NCI-H1930 (cell line): ENCODE measurements at places on chromosomes 6 and 20.

DNA sequence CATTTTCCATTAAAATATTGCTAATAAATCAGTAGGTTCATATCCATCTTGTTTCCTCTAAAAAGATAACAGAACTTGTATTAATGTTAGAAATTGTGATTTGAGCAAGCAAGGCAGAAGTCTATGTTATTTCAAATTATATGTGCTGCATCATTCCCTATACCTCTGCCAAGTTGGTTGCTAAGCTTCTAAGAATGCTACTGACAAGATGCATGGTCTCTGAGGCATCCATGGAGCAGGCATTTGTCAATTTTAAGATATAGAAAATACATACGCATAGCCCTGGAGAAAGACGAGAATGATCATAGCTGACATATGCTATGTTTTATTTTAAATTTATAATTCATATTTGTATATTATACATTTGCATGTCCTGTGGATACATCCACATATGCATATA lies 168.3 kb upstream of the THEMIS start:
- DNase-seq = no peak

GRCh38 chr6:127164036-127164435 lies 45.6 kb downstream of the RSPO3 start:
- DNase-seq = no peak

GRCh38 chr6:56691286-56691595 lies 48.6 kb upstream of the DST start:
- no peak for DNase-seq

GRCh38 chr6:42441697-42442081 lies 10.0 kb downstream of the TRERF1 start:
- DNase-seq = no peak

DNA sequence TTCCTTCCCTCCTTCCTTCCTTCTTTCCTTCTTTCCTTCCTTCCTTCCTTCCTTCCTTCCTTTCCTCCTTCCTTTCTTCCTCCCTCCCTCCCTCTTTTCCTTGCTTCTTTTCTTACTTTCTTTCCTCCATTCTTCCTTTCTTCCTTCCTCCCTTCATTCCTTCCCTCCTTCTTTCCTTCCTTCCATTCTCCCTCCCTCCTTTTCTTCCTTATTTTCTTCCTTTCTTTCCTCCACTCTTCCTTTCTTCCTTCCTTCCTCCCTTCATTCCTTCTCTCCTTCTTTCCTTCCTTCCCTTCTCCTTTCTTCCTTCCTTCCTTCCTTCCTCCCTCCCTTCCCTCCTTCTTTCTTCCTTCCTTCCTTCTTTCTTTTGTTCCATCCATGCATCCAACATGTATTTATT lies 35.1 kb upstream of the EDN3 start:
- no peak for DNase-seq

GRCh38 chr6:21404577-21404976 lies 189.0 kb upstream of the SOX4 start:
- DNase-seq = no peak

GRCh38 chr6:25629198-25629576 lies 22.8 kb upstream of the SCGN start:
- peak; percentile 90 for DNase-seq

GRCh38 chr6:24566020-24566767 lies 71.4 kb downstream of the ALDH5A1 start:
- DNase-seq = no peak

DNA sequence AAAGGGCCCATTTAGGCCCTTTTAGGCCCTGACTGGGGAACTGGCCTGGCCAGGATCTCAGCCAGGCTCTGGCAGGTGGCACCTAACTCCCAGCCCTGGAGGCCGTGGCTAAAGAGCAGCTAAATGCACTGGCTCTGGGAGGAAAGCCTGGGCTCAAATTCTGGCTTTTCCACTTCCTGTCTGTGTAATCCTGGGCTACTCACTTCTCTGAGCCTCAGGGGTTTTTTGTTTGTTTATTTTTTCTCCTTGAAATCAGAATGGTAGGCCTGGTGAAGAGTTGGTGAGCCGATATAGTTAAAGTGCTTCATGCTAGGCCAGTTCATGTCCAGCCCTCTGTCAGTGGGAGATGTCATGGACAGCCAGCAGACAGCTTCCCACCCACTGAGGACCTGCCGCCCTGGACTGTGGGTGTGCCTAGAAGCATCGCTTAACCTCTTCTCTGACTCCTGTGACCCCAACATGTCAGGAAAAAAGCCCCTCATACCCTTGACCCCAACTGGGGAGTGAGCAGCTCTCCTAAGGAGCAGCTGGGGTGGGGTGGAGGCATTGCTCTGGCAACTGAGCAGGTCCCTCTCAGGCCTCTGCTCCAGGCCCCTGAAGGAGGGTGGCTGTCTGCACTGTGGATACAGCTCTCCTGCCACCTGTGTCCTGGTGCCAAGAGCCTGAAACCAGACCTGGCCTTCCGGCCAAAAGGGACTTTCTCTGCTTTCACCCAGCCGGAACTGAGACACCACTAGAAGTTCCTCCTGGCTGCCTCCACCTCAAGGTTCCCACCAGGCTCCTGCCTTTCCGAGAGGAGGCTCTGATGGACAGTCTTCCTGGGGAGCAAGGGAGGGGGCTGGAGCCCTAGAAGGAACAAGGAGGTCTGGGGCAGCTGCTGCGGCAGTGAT lies 57.2 kb upstream of the MYL9 start:
- no peak for DNase-seq

GRCh38 chr20:38538789-38539188 lies 42.2 kb upstream of the ADIG start:
- DNase-seq = no peak

- DNase-seq = no peak
Observed at GRCh38 chr20:38162149-38162548, 2.9 kb downstream of the TGM2 start.

GRCh38 chr6:134063966-134064445 lies 11.6 kb upstream of the SLC2A12 start:
- peak; percentile 54 for DNase-seq

DNA sequence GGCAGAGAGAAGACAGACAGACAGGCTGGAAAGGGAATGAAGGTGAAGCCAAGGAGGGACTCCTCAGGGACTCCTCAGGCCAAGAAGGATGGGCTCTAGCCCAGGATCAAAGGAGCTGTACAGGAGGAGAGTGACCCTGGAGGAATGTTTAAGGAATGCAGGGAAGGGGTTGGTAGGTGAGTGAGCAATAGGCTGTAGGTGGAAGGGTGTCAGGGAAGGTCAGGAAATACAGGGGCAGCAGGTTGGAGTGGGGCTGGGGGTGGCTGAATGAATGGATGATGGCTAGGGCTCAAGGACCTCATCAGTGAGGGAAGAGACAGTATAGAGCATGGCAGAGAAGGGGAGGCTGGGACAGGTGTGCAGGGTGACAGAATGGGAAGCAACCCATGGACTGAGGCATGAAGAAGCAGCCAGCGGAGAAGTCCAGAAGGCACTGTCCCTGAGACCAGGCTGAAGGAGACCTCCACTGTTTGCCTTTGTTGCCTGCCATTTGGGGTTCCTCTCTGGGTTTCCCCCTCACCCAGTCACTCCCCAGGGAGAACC lies 13.2 kb downstream of the SYNGAP1 start:
- DNase-seq = no peak

- DNase-seq = no peak
Observed at GRCh38 chr6:97392735-97393134, 109.7 kb upstream of the MMS22L start.

DNA sequence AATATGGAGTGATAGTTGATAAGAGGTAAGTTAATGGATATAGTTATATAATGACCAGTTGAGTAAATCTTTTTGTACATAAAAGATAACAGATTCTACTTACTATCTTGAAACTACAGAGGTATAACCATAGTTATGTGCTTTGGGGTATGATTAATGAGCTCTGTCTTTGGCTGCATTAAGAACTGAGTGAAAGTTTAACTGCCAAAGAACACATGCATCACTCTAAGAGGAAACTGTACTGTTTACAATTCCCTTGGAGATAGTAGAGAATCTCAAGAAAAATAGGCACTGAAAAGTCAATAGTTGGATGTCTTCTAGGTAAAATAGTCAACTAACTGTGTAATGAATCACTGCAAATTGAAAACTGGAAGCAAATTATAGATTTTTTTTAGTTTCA lies 1129.5 kb downstream of the EPHA7 start:
- no peak for DNase-seq

GRCh38 chr6:6592826-6593475 lies 4.4 kb downstream of the LY86 start:
- DNase-seq = no peak

GRCh38 chr6:164164876-164165275 lies 750.4 kb downstream of the QKI start:
- DNase-seq = no peak

DNA sequence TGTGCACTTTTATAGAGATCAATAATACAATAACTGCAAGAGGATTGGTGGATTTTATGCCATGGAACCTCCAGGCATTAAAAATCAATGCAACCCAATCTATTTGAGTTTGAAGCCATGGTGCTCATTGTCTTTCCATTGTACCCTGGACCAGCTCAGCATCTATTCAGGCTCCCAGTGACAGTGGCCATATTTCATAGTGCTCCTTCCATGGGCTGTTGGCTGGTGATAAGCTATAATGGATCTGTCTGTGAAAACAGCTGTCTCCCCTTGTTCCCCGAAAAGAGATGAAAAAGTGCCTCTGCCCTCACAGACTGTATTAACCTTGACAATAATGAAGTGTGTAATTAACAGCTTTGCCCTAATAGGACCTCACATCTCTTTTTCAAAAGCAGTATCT lies 74.3 kb downstream of the LAMP5 start:
- no peak for DNase-seq

DNA sequence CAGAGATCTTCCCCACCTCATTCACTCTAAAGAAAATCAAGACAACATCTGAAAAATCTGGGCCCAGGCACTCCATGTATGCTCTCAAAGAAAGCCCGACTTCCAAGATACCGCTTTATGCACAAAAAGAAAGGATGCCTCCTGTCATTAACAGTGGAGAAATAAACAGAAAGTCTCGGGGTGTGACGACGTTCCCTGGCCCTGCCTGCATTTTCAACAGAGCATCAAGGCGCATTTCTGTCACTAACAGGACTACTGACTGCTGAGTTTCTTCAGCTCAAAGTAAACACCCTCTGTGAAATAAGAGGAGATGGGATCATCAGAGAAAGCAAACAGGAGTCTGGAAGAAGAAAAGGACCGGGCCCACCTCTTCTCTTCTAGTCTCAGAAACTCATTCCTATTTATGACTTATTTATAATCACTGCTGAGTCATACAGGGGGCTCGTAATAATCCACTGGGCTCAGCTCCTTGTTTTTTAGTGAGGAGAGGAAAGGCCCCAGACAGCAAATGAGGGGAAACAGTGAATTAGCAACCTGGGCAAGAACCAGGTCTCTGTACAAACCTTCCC lies 99.7 kb downstream of the ZMYND8 start:
- DNase-seq = no peak

GRCh38 chr6:162468326-162468725 lies 259.2 kb downstream of the PRKN start:
- no peak for DNase-seq

DNA sequence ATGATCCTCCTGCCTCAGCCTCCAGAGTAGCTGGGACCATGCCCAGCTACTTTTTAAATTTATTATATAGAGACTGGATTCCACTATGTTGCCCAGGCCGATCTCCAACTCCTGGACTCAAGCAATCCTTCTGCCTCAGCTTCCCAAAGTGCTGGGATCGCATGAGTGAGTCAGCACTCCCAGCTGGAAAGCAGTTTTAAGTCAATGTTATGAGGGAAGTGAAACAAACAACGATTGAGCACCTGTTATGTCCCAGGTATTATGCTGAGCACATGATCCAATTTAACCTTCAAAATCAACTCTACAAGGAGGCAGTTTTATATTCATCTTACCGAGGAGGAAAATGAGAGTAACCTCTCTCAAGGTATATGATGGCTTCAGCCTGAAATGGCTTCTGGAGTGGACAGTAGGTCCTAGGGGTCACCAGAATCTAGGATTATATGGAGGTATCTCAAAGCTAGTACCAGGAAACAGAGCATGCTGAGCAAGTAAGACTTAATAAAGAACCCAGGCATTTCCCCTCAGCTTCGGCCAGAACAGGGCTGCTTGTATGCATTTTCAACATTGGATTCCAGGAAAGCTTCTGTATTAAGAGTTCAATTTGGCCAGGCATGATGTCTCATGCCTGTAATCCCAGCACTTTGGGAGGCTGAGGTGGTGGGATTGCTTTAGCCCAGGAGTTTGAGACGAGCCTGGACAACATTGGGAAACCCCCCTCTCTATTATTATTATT lies 55.0 kb downstream of the EDN1 start:
- no peak for DNase-seq

GRCh38 chr20:39698752-39699151 lies 736.6 kb downstream of the DHX35 start:
- DNase-seq = no peak

DNA sequence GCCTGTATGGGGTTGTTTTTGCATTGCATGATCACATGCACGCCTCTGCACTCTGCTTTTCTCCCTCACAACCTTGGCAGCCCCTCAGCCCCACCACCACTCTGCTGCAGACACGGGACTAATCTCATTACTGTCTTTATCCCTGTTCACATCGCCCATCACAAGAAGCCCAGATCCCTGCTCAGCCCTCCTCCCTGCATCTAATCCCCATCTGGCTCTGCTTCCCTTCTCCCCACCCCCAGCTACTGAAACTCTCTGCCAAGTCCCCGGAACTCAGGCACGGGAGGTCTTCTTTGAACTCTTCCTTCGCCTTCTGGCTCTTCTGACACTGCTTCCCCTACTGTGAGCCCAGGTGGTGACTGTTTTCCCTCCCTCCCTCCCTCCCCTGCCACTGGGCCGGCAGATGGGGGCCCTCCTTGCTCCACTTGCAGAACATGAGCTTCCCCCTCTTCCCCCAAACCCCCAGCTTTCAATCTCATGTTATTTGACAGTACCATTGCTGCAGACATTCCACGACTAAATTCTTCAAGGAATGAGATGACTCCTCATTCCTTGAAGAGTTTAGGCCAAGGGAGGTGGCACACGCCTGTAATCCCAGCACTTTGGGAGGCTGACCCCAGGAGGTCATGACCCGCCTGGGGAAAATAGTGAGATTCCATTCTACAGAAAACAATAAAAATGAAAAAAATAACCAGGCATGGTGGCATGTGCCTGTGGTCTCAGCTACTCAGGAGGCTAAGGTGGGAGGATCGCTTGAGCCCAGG lies 21.9 kb upstream of the TULP1 start:
- DNase-seq = no peak

DNA sequence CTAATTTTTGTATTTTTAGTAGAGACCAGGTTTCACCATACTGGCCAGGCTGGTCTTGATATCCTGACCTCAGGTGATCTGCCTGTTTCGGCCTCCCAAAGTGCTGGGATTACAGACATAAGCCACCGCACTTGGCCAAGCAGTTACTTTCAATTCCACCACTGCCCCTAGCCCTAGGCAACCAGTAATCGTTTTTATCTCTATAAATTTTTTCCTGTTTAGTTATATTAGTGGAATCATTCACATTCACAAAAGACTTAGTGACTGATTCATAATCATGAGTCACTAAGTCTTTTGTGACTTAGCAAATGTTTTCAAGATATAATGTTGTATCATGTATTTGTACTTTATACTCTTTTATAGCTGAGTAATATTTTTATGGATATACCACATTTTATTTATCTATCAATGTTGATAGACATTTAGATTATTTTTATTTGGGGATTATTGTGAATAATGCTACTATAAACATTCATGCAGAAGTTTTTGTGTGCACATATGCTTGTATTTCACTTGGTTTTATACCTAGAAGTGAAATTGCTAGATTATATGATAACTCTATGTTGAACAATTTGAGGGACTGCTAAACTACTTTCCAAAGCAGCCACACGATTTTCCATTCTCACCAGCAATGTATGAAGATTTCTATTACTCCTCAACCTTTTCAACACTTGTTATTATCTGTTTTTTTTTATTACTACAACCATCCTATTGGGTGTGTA lies 421.4 kb upstream of the ID4 start:
- DNase-seq = no peak
